ENCODE measurements at places on chromosomes 5 and 9.

DNA sequence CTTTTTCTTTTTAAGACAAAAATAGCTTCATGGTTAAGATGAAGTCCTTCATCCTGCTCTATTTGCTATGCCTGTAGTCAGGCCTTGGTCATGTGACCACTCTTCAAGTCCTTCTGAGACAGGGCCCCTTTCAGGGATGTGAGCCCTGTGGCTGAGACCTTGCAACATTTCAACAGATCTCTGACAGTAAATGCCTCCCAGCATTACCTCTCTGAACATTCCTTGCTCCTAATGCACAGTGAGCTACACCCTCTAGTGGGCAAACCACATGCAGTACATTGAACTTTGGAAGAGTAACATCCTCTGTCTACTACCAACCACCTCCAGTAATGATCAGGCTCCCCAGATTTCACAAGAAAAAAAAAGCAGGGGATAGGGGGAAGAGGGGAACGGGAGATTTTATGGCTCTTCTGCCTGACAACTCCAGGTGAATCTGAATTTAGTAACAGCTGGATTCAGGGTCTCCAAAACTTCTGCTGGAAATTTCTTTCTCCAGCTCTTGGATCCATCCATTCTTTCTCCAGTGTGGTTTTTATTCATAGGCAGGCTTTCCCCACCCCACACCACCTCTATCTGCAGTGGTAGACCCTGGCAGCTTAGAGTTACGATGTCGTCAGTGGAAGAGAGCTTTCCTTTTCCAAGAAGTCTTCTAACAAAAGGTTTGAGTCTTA is 8.9 kb upstream of the FBXO38 start:
- peak; percentile 11 for DNase-seq

DNA sequence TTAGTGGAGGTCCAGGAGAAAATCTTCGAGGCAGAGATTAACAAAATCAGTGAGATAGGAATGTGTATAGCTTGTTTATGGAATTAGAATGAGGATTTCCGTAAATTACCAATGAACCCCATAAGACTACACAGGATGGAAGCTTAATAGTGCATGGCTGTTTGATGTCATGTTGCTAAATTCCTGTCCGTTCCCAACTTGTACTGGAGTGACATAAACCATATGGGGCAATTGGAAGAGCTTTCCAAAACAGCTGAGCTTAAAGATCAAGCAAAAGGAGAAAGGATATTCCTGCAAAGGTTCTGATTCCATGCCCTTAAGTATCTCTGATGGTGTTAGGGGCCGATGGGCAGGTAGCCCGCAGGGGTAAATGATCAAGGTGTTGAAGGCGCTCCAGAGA is 17.4 kb downstream of the GLE1 start:
- no peak for DNase-seq

DNA sequence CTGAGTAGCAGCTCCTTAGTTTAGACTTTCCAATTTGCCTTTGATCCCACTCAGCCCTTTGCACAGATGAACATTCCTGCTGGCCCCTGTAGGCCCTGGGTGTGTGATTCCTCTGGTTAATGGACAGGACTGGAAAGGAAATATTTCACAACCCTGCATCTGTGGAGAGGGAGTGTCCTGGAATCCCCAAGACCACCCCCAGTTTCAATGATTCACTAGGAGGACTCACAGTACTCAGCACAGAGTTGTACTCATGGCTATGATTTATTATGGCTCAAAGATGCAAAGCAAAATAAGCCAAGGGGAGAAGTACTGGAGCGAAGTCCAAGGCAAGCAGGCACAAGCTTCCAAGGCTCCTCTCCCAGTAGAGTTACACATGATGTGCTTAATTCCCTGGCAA is 42.4 kb upstream of the TJP2 start:
- no peak for DNase-seq

DNA sequence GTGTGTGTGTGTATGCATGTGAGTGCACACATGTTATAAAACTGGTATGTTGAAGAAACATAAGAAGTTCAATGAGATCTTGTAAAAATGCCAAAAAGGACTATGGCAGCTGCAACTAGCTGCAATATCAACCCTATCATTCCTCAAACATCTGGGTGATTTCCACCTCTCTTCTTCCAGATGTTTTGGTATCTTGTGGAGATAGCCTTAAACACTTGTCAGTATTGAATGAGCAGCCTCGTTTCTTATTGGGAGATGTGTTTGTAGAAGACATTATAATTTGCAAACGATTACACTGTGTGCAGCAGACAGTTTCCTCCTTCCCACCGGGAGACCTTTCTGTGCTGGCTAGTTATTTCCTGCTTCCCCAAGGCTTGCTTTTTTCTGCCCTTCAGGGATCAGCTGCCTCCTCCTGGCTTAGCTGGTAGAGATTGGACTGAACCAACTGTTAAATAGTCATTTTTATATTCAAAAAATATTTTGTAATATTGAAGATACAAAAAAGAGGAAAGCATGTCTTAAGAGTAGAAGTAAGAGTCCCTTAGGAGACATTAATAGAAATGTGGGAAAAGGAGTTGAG is 168.4 kb upstream of the MPDZ start:
- DNase-seq, result no peak

- no peak for DNase-seq
These were observed 679 bp downstream of the B4GALT1 start for GRCh38 chr9:33166231-33167083.

GRCh38 chr9:96688745-96689464 is 33.8 kb upstream of the PRXL2C start:
- no peak for DNase-seq

- DNase-seq, result no peak
These were observed 32.4 kb downstream of the CTNNAL1 start for GRCh38 chr9:108980893-108981292.

DNA sequence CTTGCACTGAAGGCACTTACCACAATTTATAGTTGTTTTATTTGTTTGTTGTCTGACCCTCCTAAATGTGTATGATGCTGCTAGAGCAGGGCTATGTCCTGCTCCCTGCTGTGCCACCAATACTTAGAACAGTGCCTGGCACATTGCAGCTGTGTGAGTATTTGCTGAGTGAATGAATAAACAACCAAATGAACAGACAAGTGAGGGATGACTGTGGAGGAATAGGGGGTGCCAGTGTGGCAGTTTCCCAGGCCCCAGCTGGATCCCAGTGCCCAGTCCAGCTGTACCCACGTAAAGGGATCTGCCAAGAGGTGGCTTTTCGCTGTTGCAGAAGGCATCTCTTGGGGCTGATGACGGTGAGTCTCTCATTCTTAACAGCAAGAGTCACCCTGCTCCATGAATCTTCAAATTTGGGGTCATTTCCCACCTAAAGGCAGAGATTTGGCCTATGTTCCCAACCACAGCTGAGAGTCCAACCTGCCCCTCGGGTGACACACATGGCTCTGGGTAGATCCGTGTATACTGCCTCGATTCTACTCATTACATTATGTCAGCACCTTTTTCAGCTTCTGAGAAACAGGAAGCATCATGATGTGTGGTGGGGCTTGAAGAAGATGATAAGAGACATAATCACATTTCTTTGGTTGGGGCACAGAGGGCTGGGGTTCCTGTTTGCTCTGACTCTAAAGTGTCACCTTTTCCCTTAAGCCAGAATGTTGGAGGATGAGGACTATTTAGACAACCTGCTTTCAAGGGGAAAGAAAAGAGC is 14.3 kb downstream of the IL5 start:
- DNase-seq, result no peak

GRCh38 chr5:62650197-62650596 is 71.6 kb downstream of the LRRC70 start:
- no peak for DNase-seq

All from CD8-positive, alpha-beta memory T cell (primary cell).